ENCODE measurements at places on chromosomes 2 and 18.

DNA sequence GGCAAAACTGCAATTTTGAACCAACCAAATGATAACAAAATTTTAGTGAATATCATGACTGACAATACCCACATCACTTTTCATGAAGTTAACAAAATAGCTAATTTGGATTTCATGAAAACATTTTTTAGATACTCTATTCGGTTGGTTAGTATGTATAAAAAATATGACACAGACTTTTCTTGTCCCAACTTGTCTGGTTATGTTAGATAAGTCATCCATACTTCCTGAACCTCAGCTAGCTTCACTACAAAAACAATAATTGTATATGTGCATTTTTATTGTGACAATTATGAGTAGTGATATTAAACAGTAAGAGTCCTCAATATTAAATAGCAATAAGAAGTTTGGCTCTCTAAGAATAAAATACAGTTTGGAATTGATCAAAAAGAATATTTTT is 408.1 kb upstream of the DSEL start:
- DNase-seq: no peak

GRCh38 chr2:144541396-144541795 is 21.5 kb upstream of the ZEB2 start:
- no peak for DNase-seq

- DNase-seq: no peak
Observed at GRCh38 chr2:28108143-28108542, 217.6 kb downstream of the BABAM2 start.

DNA sequence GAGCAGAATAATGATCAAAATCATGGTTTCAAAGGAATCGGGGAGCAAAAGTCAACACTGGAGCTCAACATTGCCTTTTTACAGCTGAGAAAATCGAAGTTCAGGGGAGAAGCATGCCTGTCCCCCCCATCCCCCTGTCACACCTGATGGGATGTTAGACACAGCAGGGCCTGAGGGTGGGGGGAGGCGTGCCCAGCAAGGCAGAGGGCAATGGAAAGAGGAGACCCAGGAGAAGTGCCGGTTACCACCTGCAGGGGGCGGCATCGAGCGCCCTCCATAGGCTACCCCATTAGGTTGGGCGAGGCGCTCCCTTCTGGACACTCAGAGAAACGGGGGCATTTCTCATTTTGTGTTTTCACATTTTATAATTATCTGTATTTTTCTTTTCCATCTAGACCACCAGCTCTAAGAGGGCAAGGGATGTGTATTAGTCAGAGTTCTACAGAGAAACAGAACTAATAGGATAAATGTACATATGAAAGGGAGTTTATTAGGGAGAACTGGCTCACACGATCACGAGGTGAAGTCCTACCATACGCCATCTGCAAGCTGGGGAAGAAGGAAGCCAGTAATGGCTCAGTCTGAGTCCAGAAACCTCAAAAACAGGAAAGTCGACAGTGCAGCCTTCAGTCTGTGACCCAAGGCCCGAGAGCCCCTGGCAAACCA is 271.3 kb downstream of the LRATD1 start:
- no peak for DNase-seq

DNA sequence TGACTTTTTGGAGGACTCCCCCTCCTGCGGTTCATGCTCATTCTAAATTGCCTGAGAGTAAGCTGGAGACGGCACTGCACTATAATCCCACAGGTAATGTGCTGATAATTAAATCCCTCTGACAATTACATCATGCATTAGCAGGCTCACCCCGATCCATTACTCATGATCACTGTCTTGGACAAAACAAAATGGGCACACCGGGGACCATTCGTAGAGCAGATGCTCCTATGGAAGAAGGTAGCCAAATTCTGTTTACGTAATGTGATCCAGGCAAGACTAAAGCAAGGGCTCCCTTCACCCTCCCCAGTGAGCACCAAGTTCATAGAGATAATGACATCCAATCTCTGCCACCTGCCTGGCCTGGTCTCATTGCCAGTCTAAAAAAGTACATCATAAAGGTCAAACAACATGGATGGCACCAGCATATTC is 657.1 kb upstream of the SOX11 start:
- no peak for DNase-seq

DNA sequence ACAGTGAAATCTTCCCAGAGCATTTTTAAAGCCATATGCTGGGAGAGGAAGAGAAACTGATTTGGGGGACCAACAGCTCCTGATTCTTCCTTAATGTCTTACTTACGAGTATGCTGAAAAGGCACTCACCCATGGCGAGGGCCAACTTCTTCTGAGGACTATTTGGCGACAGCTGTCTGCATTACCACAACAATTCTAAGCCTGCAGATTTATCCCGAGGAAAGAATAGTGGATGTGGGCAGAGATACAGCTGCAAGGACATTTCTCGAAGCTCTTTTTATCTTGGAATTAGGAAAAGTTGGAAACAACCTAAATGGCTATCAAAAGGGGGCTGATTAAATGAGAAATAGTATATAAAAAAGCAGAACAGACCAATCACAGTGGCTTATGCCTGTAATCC is 40.3 kb upstream of the FHL2 start:
- no peak for DNase-seq

- no peak for DNase-seq
Observed at GRCh38 chr2:120697471-120697870, 38.2 kb upstream of the GLI2 start.

DNA sequence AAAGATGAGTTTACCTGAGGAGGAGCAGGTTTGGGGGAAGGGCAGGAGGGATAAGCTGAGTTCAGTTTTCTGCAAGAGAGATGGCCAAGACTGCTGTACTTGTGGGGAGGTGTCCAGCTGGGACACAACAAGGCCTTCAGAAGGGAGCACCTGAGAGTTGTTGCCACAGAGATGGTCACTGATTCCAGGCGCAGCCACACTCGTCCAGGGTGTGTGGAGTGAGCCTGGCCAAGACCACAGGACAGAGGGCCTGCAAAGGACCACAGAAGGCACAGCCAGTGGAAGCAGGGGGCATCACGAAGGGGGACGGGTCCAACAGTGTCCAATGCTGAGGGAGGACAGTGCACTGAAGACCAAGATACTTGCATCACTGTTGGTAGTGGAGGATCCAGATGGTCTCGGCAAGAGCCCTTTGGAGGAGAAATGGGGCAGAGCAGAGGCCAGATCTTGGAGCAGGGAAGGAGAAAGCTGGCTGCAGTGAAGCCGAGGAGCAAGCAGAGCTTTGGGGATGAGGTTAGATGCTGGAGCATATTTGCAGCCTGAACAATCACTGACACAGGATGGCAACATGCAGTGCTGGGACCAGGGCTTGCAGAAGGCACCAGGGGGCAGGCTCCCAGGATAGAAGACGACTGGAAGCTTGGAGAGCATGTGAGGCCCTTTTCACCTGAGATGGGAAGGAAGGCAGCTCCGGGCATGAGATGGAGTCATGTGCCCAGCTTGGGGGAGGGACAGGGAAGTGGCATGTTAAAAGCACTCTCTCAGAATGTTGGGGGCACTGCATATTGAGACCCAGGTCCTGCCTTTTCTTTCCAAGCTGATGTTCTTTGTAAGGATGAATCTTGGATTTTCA is 214.0 kb downstream of the CYP26B1 start:
- DNase-seq: no peak

DNA sequence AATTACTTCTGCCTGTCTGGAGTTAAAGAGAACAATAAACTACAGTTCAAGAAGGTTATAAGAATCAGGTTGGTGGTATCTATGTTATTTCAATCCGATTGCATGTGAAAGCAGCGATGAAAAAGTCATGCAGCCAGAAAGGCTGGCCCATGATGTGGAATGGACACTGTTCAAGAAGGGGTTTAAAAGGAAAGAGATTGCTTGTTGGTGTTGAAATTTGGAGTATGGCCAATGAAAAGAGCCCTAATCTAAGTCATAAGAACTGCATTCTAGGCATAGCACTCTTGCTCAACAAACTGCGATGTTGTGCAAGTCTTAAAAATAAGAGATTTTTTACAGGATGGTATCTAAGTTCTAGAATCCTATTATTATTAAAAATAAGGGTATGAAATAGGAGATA is 61.3 kb downstream of the EFEMP1 start:
- DNase-seq: peak; percentile 87

- no peak for DNase-seq
Observed at GRCh38 chr2:79294994-79295393, 135.4 kb upstream of the REG3A start.

DNA sequence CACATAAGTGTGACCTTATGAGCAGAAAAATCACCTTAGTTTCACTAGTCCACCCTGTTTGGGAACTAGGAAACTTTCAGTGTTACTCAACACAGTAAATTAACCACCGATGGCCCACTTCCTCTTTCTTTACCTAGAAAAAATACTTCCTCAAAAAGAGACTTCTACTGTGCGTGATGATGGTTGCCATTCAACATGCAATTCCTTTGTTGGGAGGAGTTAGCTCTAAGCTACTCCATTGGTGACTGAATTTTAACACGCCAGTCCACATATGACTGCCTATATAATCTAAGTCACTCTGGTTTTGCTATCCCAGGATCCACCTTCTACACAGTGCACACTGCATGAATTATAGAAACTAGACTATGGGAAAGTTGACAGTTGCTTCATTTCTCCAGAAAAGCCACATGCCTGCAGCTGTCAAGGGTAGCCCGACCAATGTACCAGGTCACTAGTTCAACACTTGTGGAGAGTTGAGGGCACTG is 47.8 kb upstream of the REG3G start:
- DNase-seq: no peak

DNA sequence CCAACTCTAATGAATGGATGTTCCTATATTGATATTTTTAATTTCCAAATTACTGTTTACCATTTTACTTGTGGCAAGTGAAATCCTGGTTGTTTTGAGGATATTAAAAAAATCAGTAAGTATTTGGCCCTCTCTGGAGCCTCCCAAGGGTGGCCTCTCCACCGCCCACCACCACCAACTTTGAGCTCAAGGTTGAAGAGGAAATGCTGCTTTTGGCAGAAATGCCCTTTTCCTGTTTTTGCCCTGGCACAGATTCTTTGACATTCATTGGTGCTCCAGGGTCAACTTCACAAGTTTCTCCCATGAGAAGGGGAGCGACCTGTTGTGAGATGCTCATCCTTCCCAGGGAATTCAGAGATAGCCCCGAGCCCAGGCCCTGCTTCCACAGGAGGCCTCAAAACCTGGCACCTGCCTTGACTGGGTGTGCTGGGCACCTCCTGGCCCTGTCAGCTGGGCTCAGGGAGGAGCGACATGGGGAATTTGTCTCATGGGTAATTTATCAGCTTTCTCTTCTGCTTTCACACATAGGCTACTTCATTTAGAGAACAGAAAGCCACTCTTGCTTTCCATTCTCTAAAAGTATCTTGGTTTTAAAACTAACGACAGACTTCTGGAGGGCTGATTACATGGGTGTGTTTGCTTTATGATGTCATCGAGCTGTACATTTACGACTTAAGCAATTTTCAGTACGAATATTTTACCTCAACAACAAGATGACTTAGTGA is 6.9 kb downstream of the CD8A start:
- DNase-seq: no peak

DNA sequence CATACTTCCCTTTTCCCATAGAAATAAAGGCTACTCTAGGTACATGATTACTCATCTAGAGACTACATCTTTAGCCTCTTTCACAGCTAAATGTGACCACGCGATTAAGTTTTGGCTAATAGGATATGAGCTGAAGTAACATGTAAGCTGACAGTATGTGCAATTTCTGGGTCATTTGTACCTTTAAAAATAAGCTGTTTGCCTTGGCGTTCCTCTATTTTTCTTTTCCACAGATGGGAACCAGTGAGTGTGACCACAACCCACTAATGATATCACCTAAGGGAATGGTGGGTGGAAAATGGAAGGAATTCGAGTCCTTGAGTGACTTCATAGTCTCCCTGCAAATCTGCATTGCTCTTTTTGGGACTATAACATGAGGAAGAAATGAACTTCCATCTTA is 11.7 kb upstream of the NABP1 start:
- DNase-seq: no peak

DNA sequence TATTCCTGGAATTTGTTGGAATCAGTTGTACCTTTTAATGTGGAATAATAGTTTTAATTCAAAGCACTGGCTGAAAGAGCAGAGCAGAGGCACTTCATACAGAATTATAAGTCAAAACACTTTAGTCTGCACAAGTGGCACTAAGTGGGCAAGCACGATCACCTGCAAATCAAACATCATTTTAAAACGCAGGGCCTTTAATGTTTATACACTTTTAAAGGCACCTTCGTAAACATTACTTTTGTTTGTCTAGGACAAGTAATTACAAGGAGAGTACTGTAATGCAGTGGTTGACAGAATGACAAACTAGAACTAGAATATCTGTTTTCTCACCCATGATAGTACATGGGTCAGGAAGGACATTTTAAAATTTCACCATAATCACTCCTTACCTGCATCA is 36.4 kb downstream of the LANCL1 start:
- no peak for DNase-seq

DNA sequence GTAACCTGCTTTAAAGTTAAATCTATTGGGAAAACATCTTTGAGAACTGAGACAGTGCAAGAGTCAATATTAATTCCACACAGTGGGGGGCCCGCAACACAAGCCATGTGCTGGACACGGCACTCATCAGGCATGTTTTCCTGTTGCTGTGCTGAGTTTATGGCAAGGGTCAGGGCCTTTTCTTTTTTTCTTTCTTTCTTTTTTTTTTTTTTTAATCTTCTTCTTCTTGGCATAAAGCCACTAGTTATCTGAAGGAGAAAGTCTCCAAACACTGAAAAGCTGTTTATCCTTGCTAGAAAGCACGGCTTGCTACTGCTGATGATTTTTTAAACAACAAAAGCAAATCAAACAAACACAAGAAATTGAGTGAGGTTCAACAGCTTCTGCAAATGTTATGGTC is 252.1 kb downstream of the ZNF521 start:
- DNase-seq: no peak

GRCh38 chr2:38035968-38036367 is 40.0 kb downstream of the CYP1B1 start:
- no peak for DNase-seq

DNA sequence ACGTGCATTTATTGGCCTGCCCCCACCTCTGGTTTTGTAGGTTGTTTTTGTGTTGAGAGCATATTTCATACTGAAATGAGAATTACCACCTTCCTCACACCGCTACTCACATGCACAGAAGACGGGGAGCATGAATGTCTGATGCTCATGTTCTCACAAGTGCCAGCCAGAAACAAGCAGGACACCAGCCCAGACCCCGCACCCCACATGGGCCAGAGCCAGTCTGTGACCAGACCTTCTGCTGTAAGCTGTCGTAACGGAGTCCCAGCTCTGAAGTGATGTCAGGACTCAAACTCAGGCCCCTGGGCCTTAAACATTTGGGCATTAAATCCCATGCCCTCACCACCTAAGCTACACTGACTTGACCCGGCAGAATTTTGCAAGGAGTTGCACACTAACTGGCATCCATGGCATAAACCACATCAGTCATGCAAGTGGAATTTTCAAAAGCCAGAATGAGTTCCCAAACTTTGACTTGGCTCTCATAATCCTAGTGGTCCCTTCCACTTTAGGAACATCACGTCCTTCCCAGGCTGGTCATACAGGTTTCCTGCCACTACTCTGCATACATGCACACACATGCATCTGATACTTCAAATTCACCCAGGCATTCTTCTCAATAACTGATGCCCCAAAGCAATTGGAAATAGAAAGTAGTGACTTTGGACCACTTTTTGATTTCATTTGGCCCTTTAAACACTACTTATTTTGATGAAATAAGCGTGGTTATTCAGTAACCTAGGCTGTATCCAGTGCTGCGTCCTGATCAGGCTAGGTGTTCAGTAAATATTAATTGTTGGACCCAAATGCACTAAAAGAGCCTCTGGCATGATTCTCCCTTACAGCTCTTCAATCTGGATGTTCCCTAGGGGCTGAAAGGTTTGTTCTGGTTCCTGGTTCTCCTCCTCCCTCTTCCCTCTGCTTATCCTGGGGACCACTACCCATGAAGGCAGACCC is 223.1 kb upstream of the ID2 start:
- DNase-seq: no peak

Data from HS-5 (cell line).